ENCODE measurements at places on chromosomes 1 and 21.

DNA sequence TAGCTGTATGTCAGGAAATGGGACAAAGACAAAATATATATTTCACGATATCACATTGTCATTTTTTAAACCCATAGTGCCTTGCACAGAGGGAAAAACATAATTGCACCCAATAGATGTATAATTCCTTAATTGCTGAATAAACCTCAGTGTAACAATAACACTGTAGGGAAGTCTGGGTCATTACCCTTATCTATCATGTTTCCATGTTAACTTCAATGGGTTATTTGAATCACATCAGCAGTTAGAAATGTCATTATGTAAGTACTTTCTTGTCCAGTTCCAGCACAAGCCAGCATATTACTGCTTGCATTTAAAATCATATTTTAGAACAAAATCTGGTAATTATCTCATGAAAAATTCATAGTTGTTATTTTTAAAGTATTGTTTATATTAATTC, 222.7 kb downstream of the HMCN1 start:
- DNase-seq, result no peak

GRCh38 chr21:39020751-39021477, 162.3 kb downstream of the PSMG1 start:
- DNase-seq, result no peak

DNA sequence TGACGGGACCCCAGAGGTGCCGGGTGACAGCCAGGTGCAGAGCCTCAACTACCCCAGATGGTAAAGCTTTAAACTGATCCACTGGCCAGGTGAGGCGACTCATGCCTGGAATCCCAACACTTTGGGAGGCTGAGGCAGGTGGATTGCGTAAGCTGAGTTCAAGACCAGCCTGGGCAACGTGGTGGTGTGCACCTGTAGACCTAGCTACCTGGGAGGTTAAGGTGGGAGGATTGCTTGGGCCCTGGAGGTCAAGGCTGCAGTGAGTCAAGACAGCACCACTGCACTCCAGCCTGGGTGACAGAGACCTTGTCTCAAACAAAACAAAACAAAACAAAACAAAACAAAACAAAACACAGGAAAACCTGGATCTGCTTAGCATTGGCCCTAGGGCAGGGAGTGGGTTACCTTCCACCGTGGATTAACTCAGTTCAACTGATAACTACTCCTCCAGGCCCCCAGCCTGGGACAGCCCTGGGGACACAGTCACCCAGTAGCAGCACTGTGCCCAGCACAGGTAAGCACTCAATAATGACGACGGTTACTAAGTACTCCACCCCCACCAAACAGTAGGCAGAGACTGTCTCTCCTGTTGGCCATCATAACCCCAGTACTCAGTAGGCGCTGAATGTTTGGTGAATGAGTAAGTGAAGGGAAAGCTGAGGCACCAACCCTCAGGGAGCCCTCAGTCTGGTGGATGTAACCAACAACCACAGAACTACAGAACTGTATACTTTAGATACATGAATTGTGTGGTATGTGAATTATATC, 21.6 kb downstream of the SLC66A1 start:
- no peak for DNase-seq

- DNase-seq, result no peak
Observed at GRCh38 chr21:27225151-27225550, 258.3 kb upstream of the ADAMTS5 start.

DNA sequence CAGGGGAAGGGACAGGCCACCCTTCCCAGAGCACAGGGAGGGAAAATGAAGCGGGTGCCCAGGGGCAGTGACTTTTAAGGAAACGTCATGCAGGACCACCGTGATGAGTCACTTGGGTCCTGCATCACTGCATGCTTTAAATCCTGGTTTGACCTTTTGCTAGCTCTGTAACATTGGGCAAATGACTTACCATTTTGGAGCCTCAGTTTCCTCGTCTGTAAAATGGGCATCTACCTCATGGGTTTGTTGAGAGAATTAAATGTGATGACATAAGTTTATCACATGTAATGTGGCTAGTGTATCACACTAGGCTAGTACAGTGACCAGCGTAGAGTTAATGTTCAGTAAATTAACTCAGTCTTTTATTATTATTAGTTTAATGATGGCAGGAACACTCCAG, 114.8 kb upstream of the IGSF21 start:
- DNase-seq, result no peak

DNA sequence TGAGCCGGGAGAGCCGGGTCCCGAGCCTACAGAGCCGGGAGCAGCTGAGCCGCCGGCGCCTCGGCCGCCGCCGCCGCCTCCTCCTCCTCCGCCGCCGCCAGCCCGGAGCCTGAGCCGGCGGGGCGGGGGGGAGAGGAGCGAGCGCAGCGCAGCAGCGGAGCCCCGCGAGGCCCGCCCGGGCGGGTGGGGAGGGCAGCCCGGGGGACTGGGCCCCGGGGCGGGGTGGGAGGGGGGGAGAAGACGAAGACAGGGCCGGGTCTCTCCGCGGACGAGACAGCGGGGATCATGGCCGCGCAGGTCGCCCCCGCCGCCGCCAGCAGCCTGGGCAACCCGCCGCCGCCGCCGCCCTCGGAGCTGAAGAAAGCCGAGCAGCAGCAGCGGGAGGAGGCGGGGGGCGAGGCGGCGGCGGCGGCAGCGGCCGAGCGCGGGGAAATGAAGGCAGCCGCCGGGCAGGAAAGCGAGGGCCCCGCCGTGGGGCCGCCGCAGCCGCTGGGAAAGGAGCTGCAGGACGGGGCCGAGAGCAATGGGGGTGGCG, 371 bp downstream of the ARID1A start:
- no peak for DNase-seq

GRCh38 chr1:163172596-163172995, 30.1 kb downstream of the RGS5 start:
- no peak for DNase-seq

- DNase-seq, result no peak
Observed at GRCh38 chr1:228429007-228429406, 12.3 kb upstream of the TRIM17 start.

GRCh38 chr1:101379950-101380349, 143.1 kb downstream of the S1PR1 start:
- DNase-seq, result no peak

- DNase-seq, result no peak
Observed at GRCh38 chr1:176384841-176385240, 78.1 kb upstream of the PAPPA2 start.

GRCh38 chr1:8879922-8880676, 1.6 kb upstream of the ENO1 start:
- peak; percentile 96 for DNase-seq

DNA sequence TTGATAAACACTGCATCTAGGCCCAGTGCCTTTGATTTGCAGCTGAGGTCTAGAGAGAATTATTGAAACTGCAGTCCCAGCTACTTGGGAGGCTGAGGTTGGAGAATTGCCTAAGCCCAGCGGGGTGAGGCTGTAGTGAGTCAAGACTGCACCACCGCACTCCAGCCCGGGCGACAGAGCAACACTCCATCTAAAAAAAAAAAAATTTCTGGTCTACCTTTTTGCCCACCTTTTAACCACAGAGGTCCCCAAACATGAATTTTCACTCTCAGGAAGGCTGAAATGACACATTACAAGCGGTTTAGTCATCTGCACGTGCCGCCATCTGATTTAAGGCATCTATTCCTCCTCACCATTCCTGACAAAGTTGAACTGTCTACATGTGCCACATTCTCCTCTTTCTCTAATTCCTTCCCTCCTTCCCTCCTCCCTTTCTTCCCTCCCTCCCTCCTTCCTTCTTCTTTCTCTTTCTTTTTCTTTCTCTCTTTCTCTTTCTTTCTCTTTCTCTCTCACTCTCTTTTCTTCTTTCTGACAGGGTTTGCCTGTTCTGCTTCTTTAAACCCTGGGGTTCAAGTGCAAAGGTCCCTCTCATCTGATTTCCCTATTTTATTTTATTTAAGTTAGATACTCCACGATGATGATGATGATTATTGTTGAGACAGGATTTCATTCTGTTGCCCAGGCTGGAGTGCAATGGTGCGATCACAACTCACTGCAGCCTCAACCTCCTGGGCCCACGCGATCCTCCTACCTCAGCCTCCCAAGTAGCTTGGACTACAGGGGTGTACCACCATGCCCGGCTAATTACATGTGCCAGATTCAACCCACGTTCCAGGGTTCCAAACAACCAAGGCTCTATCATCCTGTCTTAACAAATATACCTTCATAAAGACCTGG, 3.0 kb upstream of the SOD1 start:
- no peak for DNase-seq

- no peak for DNase-seq
Observed at GRCh38 chr1:210434223-210434622, 105.5 kb downstream of the HHAT start.

GRCh38 chr1:63874278-63874880, 100.6 kb downstream of the ROR1 start:
- no peak for DNase-seq

- no peak for DNase-seq
Observed at GRCh38 chr1:32199717-32200072, 700 bp upstream of the CCDC28B start.

DNA sequence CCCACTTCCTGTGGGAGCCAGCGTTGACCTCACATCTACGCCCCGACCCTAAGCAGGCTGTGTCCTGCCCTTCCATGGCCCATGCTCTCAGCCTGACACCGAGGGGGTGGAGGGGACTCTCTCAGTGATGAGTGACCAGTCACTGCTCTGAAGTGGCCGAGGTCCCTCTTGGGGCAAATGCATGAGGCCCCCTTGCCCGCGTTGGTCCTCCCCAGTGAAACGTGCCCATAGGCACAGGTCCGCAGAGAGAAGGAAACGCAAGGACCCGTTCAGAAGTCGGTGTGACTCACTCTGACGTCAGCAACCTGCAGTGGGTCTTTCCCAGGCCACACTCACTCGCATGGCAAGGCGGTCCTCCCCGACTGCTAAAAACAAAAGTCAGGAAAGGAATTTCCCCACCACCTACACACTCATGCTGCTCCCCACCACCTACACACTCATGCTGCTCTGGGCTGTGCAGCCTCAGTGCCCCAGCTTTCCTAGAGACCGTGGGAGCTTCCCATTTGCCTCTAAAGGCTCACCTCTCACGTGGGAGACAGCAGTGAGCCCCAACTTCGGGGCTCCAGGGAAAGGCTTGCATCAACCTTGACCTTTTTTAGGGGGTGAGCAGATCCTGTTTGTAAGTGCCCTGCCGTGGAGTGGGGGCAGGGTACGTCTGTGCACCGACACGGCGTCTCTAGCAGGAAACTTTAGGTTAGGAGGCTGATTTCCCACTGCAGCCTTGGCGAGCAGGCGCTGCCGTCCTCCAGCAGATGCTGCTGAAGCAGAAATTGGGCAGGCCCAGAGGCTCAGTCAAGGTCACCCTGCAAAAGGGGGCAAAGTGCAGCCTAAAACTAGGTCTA, 11.4 kb downstream of the UBASH3A start:
- no peak for DNase-seq

Data from hematopoietic multipotent progenitor cell treated with erythropoietin and hydrocortisone succinate and interleukin-3 and kit ligand, for 8 days (in vitro differentiated cells).